ENCODE measurements at places on chromosomes 1 and 21. TPM values are rescaled to one million over a fixed set of nuclear protein-coding genes. Genes with fewer than 3 reads are reported as not detected.

Gene LIN28A
- total RNA-seq = under 0.01 TPM

Gene ATP1A2
- 1.4 TPM for total RNA-seq

Gene MROH9
- not detected for total RNA-seq

Gene NRDC
- total RNA-seq = 59.6 TPM

Gene S100A14
- total RNA-seq = not detected

Gene G0S2
- total RNA-seq = 1.0 TPM

Gene SLC30A10
- not detected for total RNA-seq

Gene PRDX1
- 507 TPM for total RNA-seq

Gene WNT3A
- total RNA-seq = not detected

Gene BATF3
- 5.1 TPM for total RNA-seq

Gene AQP10
- total RNA-seq = not detected

Gene C8B
- not detected for total RNA-seq

Gene MFSD2A
- 12.3 TPM for total RNA-seq

Gene PCBP3
- 2.8 TPM for total RNA-seq

Gene BRDT
- total RNA-seq = not detected

Gene FAM110D
- not detected for total RNA-seq
